HFFc6 (cell line): ENCODE measurements at places on chromosomes 1 and 21. TPM values are rescaled to one million over a fixed set of nuclear protein-coding genes. Genes with fewer than 3 reads are reported as not detected.

- no peak for DNase-seq
These were observed 4.3 kb downstream of the OR2C3 start for GRCh38 chr1:247531937-247532336.

Gene GBP6
- total RNA-seq: not detected in 3 replicates

Gene C1orf141
- not detected in 3 replicates for total RNA-seq

Gene GJC2
- 1.2 and 3.1 TPM in 2 replicates for total RNA-seq

GRCh38 chr1:36890776-36891175 lies 143.5 kb downstream of the GRIK3 start:
- DNase-seq: no peak

GRCh38 chr1:29372108-29372507 lies 135.8 kb downstream of the PTPRU start:
- DNase-seq: no peak

GRCh38 chr1:117753232-117753631 lies 147.4 kb downstream of the TENT5C start:
- no peak for DNase-seq

GRCh38 chr1:203308328-203308922 lies 3.1 kb downstream of the BTG2 start:
- DNase-seq: no peak

- DNase-seq: no peak
These were observed 83.3 kb downstream of the ARHGEF10L start for GRCh38 chr1:17622823-17623222.

Gene RNU1-2
- 1,140 to 1,455 TPM (median 1,191 TPM) in 3 replicates for total RNA-seq

GRCh38 chr1:203640723-203641502 lies 14.3 kb downstream of the ATP2B4 start:
- no peak for DNase-seq
